ENCODE measurements at places on chromosomes 5 and 9.

DNA sequence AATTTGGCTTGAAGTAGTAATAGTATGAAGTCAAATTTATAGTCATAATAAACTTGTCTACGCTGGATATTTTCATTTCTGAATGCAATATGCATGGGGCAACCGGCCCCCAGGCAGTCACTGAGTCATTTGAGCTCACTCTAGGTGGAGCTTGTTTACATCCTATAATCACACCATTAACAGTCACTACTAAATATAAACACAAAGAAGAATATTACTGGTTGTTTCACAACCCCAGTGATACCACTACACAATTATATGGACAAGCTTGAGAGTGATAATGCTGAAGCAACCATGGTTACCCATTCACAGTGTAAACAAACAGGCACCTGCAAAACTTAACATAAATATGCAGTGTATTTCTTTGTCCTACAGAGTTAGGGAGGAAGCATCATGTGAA lies 68.7 kb downstream of the MARCHF3 start:
- DNase-seq, result no peak

GRCh38 chr5:145378226-145378625 lies 456.9 kb downstream of the PRELID2 start:
- no peak for DNase-seq

GRCh38 chr5:66475731-66476130 lies 120.5 kb upstream of the MAST4 start:
- DNase-seq, result no peak

GRCh38 chr5:36305571-36306326 lies 4.0 kb upstream of the RANBP3L start:
- DNase-seq, result peak; percentile 1

GRCh38 chr5:126736141-126736540 lies 40.8 kb upstream of the LMNB1 start:
- DNase-seq, result no peak

GRCh38 chr5:37991301-37992299 lies 151.8 kb upstream of the GDNF start:
- no peak for DNase-seq

DNA sequence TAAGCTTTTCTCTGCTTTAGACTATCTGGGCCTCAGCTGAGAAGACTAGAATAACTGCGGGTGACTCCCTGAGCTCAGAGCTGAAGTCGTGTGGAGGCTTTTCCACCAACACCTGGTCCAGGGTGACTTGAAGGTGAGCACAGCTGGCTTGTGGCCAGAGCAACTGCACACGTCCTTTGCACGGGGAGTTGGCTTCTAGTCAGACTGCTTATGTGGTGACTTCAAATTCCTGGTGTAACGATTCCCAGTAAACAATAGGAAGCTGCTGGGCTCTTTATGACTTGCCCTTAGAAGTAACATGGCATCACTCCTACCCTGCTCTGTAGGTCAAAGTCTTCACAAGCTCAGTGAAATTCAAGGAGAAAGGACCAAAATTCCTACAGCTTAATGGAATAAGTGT lies 800.6 kb upstream of the CDH6 start:
- DNase-seq, result no peak

GRCh38 chr5:116838011-116838536 lies 263.5 kb upstream of the SEMA6A start:
- no peak for DNase-seq

DNA sequence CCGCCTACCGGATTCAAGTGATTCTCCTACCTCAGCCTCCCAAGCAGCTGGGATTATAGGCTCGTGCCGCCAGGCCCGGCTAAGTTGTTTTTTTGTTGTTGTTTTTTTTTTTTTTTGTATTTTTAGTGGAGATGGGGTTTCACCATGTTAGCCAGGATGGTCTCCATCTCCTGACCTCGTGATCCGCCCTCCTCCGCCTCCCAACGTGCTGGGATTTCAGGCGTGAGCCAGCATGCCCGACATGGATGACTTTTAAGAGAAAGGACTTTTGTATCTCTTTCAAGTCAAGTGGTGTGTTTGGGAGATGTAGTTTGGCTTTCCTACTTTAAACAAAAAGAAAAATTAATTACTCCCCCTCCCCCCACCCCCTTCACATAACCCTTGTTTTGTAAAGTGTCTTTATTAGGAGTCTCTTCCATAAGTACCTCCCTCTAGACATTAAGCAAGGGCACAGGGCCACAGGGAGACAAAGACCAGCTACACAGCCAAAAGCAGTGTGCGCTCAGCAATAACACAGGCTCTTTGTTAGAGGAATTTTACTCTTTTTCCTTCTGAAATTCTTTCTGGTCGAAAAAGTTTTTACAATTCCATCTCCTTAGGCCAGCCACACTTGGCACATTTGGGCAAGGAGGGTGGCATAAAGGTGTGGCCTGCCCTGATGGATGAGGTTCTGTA lies 31.2 kb downstream of the JAKMIP2 start:
- no peak for DNase-seq

DNA sequence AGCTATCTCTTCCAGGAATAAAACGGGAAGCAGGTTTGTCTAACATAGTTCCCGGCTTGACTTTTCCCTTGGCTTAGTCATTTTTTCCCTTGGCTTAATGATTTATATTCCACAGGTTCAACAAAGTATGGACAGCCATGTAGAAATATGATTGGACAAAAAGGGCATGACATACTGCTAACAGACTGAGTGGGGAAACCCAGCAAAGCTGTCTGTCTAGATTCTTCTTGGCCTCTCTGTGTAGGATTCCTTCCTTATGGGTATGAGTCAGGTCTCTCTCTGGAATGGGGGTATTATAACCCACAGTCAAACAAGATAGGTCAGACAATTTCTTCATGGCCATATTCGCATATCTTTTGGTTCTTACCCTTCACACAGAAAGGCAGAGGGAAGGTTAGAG lies 5.7 kb upstream of the MTAP start:
- no peak for DNase-seq

DNA sequence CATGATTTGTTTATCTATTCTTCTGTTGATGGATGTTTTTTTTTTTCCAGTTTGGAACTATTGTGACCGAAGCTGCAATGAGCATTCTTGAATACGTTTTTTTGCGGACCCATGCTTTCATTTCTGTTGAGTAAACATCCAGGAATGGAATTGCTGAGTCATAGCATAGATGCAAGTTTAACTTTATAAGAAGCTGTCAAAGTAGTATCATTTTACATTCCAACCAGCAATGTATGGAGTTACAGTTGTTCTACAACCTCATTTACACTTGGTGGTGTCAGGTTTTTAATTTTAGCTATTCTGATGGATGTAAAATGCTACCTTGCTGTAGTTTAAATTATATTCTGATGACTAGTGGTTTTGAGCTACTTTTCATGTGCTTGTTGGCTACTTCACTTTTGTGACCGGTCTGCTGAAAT lies 49.0 kb downstream of the NPR3 start:
- no peak for DNase-seq

DNA sequence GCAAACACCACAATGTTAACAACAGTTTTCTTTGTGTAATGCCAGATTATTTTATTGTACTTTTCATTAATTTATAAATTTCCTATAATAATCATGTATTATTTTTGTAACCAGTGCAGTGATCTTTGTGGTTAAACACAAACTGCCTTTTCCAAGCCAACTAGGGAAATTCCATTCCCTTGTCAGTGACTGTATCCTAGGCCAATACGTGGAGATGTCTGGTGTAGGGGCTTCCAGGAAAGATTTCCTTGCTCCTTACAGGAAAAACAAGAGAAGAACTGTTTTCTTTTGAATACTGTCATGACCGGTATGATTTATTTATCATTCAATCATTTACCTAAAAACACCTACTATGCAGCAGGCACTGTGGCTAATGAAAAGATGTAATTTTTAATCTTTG lies 31.4 kb downstream of the FANCC start:
- no peak for DNase-seq

DNA sequence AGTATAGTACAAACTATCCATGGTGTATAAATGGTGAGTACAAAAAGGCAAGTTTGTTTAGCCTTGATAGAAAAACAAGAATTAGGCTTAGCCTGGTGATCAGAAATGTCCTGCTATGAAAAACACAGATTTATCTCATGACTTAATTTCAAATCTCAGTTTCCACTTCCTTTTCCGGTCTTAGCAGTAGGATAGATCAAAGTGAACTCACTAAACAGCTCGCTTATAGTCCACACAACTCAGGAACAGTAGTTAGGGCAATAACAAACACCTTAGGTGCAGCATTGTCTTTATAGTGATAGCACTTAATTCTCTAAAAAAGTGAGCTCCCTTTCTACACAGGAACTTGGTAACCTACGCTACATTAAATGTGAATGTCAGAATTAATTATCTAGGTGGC lies 11.4 kb downstream of the GOLGA1 start:
- no peak for DNase-seq

- no peak for DNase-seq
Observed at GRCh38 chr9:101707721-101708120, 30.7 kb downstream of the GRIN3A start.

GRCh38 chr5:119878712-119879111 lies 249.4 kb downstream of the FAM170A start:
- no peak for DNase-seq

- no peak for DNase-seq
Observed at GRCh38 chr5:158521995-158522394, 577.7 kb downstream of the EBF1 start.

DNA sequence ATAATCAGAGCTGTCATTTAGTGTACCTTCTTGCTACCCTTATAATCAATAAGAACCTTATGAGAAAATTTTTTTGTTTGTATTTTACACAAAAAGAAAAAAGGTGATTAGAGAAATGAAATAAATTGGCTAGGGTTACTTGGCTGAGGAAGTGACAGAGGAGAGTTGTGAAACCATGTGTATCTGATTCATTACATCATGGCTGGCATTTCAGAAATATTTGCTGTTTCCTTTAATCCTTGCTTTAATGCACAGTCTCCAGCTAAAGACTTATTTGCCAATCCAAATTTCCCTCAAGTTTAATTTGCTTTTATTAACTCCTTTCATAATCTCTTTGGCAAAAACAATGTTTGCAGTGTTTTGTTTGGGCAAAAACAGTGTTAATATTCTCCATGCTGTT lies 543.1 kb downstream of the KIF4B start:
- DNase-seq, result no peak

- no peak for DNase-seq
Observed at GRCh38 chr5:179413086-179413690, 67.9 kb upstream of the ADAMTS2 start.

- DNase-seq, result no peak
Observed at GRCh38 chr9:17171309-17172094, 36.7 kb downstream of the CNTLN start.

DNA sequence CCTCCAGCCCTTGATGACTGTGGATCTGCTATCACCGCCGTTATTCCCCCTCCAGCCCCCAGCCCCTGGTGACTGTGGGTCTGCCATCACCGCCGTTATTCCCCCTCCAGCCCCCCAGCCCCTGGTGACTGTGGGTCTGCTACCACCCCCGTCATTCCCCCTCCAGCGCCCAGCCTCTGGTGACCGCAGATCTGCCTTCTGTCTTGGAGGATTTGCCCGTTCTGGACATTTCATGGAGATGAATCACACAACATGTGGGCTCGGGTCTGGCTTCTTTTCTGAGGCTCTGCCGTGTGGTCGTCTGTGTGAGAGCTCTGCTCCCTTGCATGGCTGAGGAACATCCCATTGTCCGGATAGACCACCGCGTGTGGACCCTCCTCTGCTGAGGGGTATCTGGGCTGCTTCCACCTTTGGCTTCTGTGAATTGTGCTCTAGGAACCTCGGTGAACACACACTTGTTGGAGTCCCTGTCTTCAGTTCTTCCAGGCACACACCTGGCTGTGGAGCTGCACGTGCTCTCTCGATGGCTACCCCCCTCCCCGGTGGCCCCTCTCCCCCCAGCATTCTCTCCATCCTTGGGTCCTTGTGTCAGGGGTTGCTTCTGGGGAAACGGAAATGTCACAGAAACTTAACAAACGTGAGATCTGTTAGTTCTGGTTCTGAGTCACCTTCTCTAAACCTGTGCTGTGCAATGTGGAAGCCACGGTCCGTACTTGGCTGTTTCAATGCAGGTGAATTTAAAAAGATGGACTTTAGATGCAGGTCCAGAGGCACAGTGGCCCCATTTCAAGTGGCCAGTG lies 105.3 kb upstream of the COL5A1 start:
- no peak for DNase-seq

- DNase-seq, result no peak
Observed at GRCh38 chr5:125416055-125416454, 669.6 kb upstream of the ZNF608 start.

DNA sequence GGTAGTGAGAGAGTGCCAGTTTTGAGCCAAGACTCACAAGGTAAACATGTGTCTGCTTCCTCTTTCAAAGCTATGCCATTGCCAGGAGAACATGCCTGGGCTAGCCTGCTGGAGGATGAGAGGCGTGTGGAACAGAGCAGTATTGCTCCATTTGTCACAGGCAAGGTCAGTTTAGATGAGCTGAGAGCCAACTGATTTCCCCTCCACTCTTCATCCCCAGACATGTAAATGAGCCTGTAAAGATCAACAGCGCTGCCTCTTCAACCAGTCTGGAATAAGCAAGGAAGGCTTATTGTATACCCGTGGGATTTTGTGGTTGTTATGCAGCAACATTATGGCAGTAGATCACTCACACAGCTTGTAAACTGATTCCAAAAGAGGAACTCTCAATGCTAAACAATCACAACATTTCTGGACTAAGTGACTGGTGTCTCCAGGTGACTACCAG lies 8.2 kb upstream of the GDNF start:
- no peak for DNase-seq

DNA sequence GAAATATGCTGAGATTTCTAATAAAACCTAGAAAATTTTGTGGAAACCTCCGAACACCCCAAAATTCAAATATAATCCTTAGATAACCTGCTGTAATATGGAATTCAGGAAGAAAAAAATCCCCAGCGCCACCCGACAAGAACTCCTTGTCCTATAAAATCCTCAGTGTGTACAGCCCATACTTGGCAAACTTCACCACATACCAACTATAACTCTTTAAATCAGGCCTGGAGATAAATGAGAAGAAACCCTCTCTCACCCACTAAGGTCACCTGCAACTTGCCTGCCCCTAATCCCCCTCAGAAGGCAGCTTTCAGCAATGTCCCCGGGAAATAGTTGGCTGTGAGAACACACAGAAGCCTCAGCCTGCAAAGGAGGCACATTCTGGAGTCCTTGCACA lies 90.5 kb downstream of the SH3TC2 start:
- DNase-seq, result no peak

DNA sequence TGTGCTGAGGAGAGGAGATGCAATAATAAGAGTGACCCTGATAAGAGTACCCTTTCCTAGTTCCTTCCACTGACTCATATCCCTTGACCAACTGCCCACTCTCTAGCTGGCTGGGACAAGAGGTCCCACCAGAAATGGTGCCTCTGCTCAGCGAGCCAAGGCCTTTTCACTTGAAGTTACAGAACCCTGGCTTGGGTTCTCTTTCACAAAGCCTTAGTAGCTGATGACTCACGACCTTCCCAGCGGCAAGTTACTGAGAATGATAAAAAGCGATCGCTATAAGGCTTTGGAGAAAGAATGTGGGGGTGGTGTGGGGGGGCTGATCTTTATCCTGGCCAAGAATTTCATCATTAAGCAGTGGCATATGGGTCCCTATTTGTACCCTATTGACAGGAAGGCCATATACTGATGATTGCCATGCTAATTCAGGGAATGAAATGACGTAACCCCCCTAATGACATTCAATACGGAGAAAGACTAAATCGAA lies 90.3 kb downstream of the FBXO38 start:
- no peak for DNase-seq

All from CD4-positive, alpha-beta T cell treated with Interferon gamma for 1 hour (primary cell).